Gastrocnemius medialis (tissue), 4 donors: ENCODE measurements at places on chromosomes 1 and 21. TPM values are rescaled to one million over a fixed set of nuclear protein-coding genes. Genes with fewer than 3 reads are reported as not detected.

TMCO1 gene
- 35.6 TPM for total RNA-seq

DNA sequence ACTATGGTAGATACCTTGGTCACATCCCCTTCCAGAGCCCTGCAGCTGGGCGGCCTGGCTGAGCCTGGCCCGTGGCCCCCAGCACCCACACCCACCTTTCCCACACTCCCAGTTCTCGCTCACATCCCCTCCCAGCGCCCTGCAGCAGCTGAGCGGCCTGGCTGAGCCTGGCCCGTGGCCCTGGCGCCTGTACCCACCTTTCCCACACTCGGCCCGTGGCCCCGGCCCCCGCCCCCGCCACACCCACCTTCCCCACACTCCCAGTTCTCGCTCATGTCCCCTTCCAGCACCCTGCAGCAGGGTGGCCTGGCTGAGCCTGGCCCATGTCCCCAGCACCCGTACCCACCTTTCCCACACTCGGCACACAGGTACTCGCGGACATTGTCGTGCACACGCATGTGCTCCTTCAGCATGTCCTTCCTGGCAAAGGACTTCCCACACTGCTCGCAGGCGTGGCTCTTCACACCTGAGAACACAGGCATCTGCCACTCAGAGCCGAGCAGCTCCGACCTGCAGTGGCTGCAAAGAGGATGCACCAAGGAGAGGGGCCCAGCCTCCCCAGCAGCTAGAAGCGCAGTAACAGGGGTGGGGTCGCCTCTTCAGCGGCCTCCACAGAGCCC lies 52.5 kb upstream of the RIPK4 start:
- no peak for DNase-seq

CELA3B gene
- not detected for total RNA-seq

ATP5PF gene
- total RNA-seq = 226 TPM

GRCh38 chr1:56754708-56755479 lies 64.3 kb downstream of the FYB2 start:
- no peak for DNase-seq

GRCh38 chr1:212683357-212683722 lies 16.3 kb downstream of the BATF3 start:
- no peak for DNase-seq

GRCh38 chr1:167627615-167627864 lies 2.5 kb upstream of the RCSD1 start:
- no peak for DNase-seq

GRCh38 chr21:33291686-33292085 lies 25.5 kb downstream of the IL10RB start:
- no peak for DNase-seq
